ENCODE measurements at places on chromosomes 12 and 14.

GRCh38 chr14:75230140-75230792 is 48.4 kb upstream of the FOS start:
- H3K4me3 ChIP-seq: no peak overlapping the region
- H3K36me3 ChIP-seq: no peaks in the 10 kb centered on the region
- no peaks in the 10 kb centered on the region for H3K27me3 ChIP-seq
- no peak for DNase-seq
- H3K27ac ChIP-seq: no peak overlapping the region
- no peaks in the 10 kb centered on the region for H3K4me1 ChIP-seq

DNA sequence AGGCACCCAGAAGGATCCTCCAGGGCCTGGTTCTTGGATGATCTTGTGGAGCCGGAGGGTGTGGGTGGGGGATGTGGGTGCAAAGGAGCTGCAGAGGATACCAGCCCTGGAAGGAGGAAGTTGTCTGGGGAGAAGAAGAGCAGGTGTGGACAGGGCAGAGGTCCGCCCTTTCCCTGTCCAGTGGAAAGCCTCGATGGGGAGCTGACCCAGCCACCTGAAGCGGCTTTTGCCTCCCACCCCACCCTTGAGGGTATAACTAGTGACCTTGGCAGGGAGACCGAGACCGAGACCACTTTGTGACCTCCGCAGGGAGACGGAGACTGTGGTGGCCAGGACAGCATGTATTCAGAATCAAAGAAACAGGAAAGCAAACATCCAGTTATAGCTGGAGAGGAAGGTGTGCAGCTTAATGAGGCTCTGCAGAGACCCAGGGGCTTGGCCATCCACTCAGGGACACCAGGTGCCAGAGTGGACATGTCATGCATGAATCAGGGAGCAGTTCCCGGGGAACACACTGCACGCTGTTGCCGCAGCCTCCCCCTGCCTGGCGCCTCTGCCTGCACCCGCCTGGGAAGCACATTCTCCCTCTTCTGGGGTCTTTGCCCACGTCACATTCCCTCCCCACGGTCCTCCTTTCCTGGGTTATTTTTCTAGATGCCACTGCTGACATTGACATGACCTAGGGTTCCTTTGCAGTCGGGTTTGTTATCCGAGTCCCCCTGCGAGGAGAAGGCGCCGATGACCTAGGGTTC is 87.7 kb downstream of the ADGRD1 start:
- no peaks in the 10 kb centered on the region for H3K27me3 ChIP-seq
- DNase-seq: no peak
- no peak overlapping the region for H3K4me3 ChIP-seq
- no peak overlapping the region for H3K27ac ChIP-seq
- H3K36me3 ChIP-seq: no peaks in the 10 kb centered on the region
- no peaks in the 10 kb centered on the region for H3K4me1 ChIP-seq

DNA sequence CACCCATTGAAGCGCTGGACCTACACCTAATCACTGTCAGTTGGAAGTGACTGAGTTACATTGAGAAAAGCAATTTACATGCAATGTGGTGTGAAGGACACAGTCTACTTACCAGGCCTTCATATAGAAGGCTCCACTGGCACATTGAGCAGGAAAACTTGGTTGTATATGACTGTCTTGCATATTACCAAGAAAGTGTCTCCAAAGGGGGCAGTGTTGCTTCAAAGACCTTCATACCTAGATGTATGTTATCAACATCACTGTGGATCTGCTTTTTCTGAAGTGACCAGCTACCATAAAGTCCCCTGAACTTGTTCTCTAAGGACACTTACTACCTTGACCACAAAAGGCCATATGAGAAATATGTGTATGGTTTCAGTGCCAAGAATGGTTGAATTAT is 64.1 kb downstream of the NELL2 start:
- H3K4me1 ChIP-seq: no peaks in the 10 kb centered on the region
- H3K27ac ChIP-seq: no peak overlapping the region

DNA sequence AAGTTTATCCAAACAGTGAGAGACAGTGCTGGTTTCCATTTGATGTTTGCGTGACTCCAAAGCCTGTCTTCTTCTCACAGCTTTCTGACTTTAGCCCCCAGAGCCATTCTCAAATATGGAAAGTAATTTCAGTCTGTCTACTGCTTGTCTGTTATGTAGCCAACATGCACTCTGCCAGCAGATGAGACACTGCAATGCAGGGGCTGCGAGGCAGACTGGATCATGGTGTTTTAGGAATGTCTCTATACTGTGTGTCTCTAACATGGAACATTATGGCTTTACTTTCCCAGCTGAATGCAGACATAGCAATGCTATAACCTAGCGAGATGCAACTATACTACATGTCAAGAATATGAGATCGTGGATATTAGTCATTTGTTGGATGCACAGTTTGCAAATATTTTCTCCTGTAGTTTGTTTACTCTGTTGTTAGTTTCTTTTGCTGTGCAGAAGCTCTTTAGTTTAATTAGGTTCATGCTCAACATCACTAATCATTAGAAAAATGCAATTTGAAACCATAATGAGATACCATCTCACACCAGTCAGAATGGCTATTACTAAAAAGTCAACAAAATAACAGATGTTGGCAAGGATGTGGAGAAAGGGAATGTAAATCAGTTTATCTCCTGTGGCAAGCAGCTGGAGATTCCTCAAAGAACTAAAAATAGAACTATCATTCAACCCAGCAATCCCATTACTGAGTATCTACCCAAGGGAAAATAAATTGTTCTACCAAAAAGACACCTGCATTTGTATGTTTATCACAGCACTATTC is 235.8 kb upstream of the TMTC1 start:
- DNase-seq: no peak
- H3K36me3 ChIP-seq: no peaks in the 10 kb centered on the region
- no peak overlapping the region for H3K4me3 ChIP-seq

GRCh38 chr14:81474148-81474492 is 59.5 kb downstream of the SEL1L start:
- no peak overlapping the region for H3K4me3 ChIP-seq
- H3K27ac ChIP-seq: no peak overlapping the region
- H3K36me3 ChIP-seq: peaks cover 48% of the 10 kb centered on the region
- no peaks in the 10 kb centered on the region for H3K4me1 ChIP-seq
- no peaks in the 10 kb centered on the region for H3K27me3 ChIP-seq

- no peak for DNase-seq
- peaks cover 19% of the 10 kb centered on the region for H3K4me1 ChIP-seq
- no peaks in the 10 kb centered on the region for H3K27me3 ChIP-seq
- no peaks in the 10 kb centered on the region for H3K36me3 ChIP-seq
Measured at GRCh38 chr12:12537421-12537820, 25.2 kb downstream of the DUSP16 start.

DNA sequence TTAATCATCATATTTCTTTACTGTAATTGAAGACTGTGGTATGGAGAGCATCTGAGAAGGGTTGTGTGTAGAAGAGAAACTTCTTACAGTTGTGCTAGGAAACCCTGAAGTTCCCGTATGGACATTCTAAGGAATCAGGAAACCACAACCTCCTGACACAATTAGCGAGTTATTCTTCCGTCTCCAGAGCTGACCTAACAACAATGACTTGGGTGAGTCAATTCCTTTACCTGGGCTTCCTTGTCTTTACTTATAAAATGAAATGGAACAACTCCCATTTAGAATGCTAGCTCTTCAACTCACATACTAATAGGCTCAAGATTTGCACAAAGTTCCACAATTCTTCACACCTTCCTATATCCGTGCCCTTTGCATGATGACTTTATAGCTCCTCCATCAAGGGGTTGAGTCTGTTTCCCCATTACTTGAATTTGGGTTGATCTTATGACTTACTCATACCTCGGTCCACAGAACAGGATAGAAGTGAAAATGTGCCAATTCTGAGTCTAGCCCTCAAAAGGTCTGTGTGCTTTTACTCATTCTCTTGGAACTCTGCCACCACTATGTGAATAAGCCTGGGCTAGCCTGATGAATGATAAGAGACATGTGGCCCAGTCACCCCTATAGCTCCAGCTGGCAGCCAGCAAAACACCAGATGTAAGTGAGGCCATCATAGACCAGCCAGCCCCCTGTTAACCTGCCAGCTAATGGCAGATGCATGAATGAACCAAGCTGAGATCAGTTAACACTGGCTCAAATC is 459.4 kb downstream of the ETNK1 start:
- no peak overlapping the region for H3K27ac ChIP-seq
- no peaks in the 10 kb centered on the region for H3K36me3 ChIP-seq
- no peak overlapping the region for H3K4me3 ChIP-seq
- H3K4me1 ChIP-seq: no peaks in the 10 kb centered on the region

DNA sequence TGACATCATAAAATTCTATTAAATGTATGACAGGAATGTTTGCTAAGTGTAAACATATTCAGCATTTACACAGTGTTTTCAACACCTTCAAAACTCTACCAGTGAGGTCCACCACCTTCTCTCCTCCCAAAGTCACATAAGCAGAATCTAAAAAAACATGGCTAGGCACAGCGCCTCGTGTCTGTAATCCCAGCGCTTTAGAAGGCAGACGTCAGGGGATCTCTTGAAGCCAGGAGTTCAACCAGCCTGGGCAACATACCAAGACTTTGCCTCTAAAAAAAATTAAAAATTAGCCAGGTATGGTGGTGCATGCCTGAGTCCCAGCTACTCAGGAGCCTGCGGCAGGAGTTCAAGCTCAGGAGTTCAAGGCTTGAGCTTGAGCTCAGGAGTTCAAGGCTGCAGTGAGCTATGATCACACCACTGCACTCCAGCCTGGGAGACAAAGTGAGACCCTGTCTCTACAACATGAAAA is 30.0 kb downstream of the NUMB start:
- H3K27ac ChIP-seq: no peak overlapping the region
- H3K4me3 ChIP-seq: no peak overlapping the region
- H3K36me3 ChIP-seq: no peaks in the 10 kb centered on the region

- no peak overlapping the region for H3K4me3 ChIP-seq
- H3K4me1 ChIP-seq: no peaks in the 10 kb centered on the region
- peak overlapping the region; percentile 79 for H3K27ac ChIP-seq
- H3K27me3 ChIP-seq: no peaks in the 10 kb centered on the region
- no peak for DNase-seq
- H3K36me3 ChIP-seq: no peaks in the 10 kb centered on the region
Measured at GRCh38 chr14:48725051-48725734, 861.0 kb downstream of the RPS29 start.

GRCh38 chr14:81767266-81767995 is 233.8 kb upstream of the SEL1L start:
- no peaks in the 10 kb centered on the region for H3K36me3 ChIP-seq
- no peak for DNase-seq
- no peaks in the 10 kb centered on the region for H3K4me1 ChIP-seq

DNA sequence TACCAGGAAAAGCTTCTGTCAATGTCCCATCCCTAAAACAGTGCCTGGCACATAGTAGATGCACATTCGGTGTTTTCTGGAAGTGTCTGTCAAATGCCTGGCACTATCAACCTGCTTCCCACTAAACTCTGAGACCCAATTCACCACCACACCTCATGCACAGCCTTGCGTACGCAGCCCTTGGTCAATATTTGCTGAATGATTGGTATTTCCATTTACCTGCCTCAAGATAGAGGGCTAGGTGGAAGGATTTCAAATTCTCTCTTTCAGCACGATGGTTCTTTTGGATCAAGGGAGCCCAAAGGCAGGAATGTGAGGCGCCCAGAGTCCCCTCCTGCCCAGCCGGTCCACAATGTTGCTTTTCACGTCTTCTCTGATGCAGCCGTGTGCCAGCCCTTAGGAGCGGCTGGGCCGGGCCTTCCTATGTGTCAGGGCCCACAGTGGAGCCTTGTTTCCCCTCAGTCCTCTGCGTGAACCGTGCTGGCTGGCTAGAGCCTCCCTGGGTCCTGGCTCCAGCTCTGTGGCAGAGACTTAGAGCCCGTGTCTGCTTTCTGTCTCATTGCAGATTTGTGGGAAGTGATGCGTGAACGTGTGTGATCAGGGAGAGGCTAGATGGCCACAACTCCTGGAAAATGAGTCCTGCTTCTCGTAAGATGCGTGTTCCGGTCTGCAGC is 99.9 kb upstream of the RFLNA start:
- no peak for DNase-seq
- H3K4me3 ChIP-seq: no peak overlapping the region
- no peak overlapping the region for H3K27ac ChIP-seq
- H3K36me3 ChIP-seq: no peaks in the 10 kb centered on the region
- peaks cover 2% of the 10 kb centered on the region for H3K4me1 ChIP-seq
- no peaks in the 10 kb centered on the region for H3K27me3 ChIP-seq

DNA sequence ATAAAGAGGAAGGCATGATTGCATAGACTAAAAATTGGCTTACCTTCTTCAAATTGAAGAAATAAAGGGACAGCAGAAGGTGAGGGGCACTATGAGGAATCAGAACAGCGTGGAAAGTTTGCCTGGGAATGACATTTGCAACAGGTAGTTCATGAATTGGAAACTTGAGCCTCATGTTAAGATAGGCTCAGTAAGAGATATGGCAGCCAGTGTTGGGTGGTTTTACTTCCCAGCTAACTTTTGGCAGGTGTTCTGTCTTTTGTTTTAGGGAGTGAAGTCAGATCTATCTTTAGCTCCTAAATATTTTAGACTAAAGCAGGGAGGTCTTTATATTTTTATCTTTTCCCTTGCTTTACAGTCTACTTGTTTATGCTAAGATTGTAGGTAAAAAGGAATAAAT is 122.4 kb downstream of the ANO6 start:
- no peaks in the 10 kb centered on the region for H3K27me3 ChIP-seq
- H3K4me3 ChIP-seq: no peak overlapping the region
- H3K36me3 ChIP-seq: no peaks in the 10 kb centered on the region
- H3K4me1 ChIP-seq: peaks cover 6% of the 10 kb centered on the region
- DNase-seq: no peak

DNA sequence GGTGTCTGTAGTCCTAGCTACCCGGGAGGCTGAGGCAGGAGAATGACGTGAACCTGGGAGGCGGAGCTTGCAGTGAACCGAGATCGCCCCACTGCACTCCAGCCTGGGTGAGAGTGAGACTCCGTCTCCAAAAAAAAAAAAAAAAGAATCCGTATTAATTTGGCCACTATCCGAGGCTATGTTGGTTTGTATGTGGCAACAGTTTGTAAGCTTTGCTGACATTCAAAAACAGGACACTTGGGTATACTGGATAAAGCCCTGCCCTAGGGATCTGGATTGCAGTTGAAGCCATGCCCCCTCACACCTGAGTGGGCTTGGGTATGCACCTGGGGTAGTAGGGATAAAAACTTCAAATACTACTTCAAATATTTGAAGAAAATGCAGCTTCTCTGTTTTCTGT is 14.5 kb downstream of the IFNG-AS1 start:
- DNase-seq: no peak
- H3K36me3 ChIP-seq: no peaks in the 10 kb centered on the region
- H3K4me3 ChIP-seq: no peak overlapping the region
- H3K27ac ChIP-seq: no peak overlapping the region

GRCh38 chr12:1350055-1350933 is 244.1 kb downstream of the FBXL14 start:
- no peaks in the 10 kb centered on the region for H3K36me3 ChIP-seq
- H3K27me3 ChIP-seq: no peaks in the 10 kb centered on the region
- H3K4me3 ChIP-seq: no peak overlapping the region

DNA sequence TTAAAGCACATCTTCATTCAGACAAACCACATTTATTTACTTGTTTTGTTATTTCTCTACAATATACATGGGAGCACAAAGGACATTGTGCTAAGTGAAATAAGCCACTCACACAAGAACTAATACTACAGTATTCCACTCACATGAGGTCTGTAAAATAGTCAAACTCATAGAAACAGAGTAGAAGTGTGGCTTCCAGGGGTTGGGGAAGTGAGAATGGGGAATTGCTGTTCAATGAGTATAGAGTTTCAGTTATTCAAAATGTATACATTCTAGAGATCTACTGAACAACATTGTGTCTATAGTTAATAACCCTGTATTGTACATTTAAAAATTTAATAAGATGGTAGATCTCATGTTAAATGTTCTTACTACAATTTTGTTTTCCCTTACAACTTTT is 88.8 kb downstream of the ATXN7L3B start:
- no peak overlapping the region for H3K27ac ChIP-seq
- H3K4me1 ChIP-seq: no peaks in the 10 kb centered on the region
- DNase-seq: no peak

Data from ascending aorta (tissue), 2 donors.